ENCODE measurements at places on chromosomes 5 and 9.

DNA sequence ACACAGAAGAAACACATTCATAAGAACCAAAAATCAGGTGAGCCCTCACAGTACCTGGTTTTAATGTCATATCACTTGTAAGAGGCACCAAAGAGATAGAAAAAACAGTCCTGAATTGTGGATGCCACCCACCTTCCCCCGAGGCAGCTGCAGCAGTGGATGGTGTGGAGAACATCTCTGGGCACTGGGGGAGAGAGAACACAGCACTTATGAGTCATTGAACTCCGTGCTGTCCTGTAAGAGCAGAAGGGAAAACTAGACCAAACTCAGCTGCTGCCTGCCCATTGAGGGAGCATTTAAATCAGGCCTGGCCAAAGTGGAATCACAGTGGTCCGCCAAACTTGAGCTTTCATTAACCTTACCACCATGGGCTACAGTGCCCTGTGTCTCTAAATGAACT lies 296.2 kb downstream of the SPATA31D1 start:
- no peak for DNase-seq

DNA sequence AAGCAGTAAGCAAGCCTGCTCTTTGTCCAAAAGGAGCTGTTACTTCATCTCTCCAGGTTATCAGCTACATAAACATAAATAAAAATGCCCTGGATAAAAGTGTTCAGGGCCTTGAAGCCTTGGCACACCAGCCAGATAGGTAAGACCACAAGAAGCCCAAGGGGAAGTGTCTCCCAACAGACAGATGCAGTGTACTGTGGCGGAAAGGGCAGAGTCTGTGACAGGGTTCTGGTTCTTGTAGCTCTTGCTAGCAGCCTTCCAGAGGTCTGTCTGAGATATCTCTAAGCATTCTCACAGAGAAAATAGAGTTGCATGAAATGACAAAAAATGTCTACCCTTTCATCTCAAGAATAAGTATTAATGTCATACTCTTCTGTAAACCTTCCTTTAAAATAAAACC lies 30.1 kb downstream of the ISOC1 start:
- no peak for DNase-seq

GRCh38 chr5:77218263-77218662 lies 7.8 kb downstream of the PDE8B start:
- DNase-seq, result no peak

- no peak for DNase-seq
Measured at GRCh38 chr5:54996466-54996865, 11.1 kb upstream of the ESM1 start.

DNA sequence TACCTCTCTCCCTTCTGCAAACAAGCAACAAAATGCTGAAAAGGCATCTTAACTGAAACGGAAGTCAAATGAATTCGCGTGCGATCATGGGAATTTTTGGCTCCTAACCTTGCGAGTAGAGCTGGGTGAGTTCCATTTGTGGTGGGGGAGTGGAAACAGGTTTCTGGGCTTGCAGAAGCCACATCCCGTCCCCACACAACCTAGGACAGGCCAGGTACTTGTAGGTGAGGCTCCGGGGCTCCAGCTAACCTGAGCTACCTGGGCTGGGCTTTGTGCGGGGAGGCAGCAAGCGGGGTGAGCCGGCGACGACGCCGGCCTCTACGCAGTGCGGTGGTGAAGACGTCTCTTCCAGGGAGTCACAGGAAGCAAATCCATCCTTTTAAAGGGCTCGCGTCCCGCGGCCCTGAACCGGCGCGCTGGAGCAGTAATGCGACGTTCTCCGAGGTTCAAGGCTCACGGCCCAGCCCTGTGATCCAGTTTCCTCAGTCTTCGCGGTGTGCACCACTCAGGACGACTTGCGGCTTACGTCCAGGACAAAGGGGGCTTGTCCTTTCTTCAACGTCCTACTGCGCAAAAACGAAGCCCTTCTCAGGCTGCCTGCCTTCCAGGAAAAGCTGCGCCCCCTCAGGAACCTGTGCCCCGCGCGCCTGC lies 567 bp upstream of the SPIN1 start:
- DNase-seq, result peak; percentile 4

DNA sequence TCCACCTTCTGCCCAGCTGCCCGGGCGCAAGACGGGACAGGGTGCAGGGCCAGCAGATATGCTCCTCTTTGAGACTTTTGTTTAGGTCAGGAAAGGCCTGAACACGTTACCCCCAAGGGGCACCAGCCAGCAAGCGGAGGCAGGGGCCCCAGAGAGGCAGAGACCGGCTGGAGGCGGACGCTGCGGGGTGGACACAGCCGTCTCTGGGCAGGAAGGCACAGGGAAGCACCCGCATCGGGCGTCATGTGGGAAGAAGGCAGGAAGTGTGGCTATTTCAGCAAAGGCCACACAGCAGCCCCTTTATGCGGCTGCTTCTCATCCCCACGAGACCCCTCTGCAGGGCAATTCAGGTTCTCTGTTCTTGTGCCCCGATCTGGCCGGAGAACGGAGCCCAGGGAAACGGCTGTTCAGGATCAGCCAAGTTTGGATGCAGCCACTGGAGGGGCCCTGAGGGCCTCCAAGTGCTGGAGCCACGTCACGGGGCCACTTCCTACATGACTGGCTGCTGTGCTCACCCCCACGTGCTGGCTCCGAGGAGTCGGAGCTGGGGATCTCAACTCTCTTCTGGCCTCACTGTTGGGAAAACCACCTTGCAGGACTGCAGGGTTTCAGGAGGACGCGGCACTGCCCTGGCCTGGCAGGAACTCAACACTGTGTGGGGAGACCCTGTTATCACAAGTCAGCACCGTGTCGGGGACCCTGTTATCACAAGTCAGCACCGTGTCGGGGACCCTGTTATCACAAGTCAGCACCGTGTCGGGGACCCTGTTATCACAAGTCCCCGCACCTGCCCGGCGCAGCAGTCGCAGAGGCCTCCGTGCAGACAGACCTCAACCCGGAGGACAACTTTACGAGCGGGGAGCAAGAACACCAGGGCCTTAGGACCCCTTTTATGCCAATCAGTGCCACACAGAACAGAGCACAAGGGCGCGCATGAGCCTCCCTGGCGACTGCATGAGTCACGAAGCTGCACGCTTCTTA lies 44.4 kb downstream of the SLC12A7 start:
- no peak for DNase-seq

GRCh38 chr5:32880796-32881195 lies 169.7 kb downstream of the NPR3 start:
- DNase-seq, result no peak

DNA sequence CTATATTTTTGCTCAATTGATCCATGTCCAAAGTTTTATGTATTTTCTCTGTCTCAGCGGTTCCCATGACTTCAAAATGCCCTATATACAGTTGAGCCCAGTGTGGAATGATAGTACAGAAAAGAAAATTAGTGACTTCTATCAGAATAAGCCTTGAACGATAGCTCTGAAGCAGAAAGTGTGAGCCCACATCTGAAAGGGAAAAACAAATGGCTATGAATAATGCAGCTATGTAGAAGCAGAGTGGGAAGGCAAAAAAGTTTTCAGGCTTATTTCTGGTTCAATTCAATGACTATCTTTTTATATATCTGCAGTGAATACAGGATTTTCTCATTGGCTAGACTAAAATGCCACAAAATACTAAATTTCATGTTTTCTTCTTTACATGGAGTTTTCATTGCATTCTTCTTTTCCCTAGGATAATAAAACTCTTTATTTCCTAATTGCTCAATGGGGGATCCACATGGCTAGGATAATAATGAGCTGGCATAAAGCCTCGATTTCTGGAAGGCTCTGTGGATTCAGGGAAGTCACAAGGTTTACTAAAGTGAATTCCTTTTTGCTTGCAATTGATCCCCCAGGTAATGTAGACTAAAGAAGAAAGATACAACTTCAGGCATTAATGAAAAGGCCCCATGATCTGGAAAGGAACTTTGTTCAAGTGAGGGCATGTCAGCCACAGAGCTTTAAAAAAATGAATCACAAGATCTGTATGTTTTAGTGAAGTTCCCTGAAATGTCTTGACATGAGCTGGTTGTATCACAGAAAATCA lies 377.0 kb upstream of the RIOK2 start:
- no peak for DNase-seq

DNA sequence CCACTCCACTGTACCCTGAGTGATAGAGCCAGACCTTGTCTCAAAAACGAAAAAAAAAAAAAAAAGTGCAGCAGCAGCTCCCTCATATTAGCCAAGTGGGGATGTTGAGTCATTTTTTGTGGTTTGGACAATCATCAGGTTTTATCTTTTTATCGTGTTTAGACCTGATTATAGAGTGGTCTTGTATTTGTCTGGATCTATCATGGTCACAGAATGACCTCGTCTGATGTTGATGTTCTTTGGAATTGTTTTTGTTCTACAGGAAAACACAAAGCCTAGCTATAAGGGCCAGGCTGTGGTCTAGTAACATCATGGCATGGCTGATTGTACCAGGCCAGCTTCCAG lies 1.6 kb upstream of the FBXW11 start:
- no peak for DNase-seq

DNA sequence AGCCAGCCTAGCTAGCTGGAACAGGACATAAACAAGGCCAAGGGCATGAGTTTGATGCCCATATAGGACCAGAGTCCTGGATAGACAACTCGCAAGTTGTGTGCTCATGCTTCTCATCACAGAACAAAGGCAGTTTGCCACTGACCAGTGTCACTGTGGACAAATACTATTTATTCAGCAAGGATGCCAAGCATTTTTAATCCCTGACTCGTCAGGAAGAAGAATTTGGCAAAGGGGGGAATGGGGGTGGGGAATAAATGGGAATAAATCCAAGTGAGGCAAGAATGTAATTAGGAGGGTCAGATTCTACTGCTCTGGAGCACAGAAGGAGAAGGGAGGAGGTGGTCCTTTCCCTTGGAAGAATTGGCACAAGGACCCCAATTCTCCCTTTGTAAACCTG lies 46.8 kb upstream of the ANKRD55 start:
- DNase-seq, result no peak

- DNase-seq, result no peak
Measured at GRCh38 chr9:136804509-136805206, 3.1 kb upstream of the RABL6 start.

DNA sequence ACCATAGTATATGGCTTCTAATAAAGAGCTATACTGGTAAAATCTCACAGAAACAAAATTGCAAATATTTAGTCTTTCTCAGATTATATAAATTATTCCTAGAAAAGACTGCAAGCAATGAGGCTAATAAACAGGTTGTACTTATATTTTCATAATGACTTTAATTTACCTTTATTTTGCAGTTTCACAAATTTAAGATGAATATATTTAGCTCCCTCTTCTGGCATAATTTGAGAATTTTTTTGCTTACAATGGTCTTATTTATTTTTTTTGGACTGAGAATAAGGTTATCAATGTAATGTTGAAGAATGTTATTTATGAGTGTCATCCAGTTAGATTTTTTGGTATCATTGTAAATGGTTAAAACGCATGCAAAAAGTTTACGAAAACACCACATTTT lies 56.7 kb downstream of the PIK3R1 start:
- DNase-seq, result no peak

DNA sequence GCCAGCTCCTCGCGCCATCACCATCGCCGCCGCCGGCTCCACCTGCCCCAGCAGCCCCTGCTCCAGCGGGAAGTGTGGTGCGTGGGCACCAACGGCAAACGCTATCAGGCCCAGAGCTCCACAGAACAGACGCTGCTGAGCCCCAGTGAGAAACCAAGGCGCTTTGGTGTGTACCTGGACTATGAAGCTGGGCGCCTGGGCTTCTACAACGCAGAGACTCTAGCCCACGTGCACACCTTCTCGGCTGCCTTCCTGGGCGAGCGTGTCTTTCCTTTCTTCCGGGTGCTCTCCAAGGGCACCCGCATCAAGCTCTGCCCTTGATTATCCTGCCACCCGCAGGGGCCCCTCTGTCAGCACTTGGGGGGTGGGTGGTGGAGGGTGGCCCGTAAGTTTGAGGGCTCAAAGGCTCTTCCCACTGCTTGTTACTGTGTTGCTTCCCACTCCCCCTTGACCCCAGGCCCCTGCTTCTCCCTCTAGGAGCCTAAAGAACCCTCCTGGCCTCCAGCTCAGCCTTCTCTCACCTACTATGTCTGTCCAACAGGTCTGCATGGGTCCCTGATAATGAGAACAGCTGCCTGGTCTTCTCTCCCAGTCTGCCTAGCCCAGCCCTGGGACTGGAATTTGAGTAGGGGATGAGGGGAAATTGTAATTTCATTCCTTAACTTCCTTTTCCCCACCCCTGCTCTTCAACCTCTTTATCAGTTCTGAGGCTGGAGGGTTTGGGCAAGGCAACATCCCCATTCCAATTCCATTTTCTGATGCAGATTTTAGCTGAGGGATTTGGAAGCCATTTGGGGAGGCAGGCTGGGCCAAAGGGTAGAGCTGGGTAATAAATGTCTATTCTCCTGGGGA lies 9.0 kb downstream of the RACK1 start:
- no peak for DNase-seq

- DNase-seq, result no peak
Measured at GRCh38 chr5:52842111-52842510, 54.4 kb downstream of the ITGA1 start.

DNA sequence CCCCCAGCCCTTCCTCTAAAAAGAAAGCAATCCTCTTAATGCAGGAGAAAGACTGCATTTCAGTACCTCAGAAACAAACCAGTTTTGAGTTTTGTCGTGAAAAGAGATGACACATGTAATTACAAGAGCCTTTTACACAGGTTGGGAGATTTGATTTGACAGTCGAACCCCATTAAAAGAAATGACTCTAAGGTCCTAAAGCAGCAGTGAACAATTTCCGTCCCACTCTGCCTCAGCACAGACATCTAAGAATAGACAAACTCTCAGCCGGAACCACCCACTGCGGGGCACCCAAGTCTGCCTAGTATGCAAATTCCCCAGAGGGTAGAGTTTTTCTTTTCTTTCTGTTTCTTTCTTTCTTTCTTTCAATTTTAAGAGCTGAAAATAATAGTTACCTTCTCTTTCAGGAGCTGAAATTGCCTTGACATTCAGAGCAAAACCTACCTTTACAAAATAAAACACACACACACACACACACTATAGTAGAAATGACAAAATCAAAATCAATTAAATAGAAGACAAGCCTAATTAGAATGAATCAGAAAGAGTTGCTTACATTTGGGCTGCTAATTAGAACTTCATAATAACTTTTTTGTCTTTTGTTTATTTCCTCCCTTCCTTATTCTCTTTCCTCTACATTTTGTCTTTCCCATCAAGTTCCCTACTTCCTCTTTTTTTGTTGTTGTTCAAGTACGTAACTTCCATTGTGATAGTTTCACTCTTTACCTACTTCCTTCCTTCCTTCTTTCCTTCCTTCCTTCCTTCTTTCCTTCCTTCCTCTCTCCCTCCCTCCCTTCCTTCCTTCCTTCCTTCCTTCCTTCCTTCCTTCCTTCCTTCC lies 65.1 kb downstream of the BASP1 start:
- DNase-seq, result no peak

GRCh38 chr9:92608909-92609445 lies 61.0 kb downstream of the IPPK start:
- no peak for DNase-seq

GRCh38 chr5:6111131-6111530 lies 267.2 kb downstream of the MED10 start:
- no peak for DNase-seq

GRCh38 chr5:676699-677076 lies 16.5 kb downstream of the TPPP start:
- DNase-seq, result no peak

Data from stimulated activated CD4-positive, alpha-beta T cell treated with anti-CD3 and anti-CD28 coated beads, Interleukin-1b, Interleukin-23, amount 100 ng/mL, for 1 hour (primary cell).